Left lung (tissue), 14 donors: ENCODE measurements at places on chromosomes 13 and 19. TPM values are rescaled to one million over a fixed set of nuclear protein-coding genes. Genes with fewer than 3 reads are reported as not detected.

Gene KCNRG
- 7.1 TPM for polyA plus RNA-seq

Gene PSG3
- not detected for polyA plus RNA-seq

Gene NLRP11
- polyA plus RNA-seq, result not detected

GRCh38 chr13:98510156-98510509, 66.8 kb downstream of the STK24 start:
- no peak for DNase-seq

DNA sequence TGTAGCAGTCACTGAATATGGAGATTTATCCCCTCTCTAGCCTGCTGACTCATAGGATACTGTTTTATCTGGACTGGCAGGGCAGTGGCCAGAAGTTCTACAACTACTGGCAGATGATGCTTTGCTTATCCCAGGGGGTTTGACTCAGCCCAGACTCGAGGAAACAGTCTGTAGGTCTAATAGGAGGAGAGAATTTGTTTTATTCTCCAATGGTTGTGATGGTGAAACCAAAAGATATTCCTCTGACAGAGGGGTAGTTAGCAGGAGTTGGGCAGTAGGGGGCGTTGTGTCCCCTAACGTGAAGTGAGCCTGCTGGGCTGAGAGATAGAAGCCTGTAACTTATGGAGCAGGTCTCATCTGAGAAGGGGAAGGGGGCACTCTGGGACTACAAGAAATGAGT, 74.9 kb downstream of the WTIP start:
- DNase-seq, result peak; percentile 12

DNA sequence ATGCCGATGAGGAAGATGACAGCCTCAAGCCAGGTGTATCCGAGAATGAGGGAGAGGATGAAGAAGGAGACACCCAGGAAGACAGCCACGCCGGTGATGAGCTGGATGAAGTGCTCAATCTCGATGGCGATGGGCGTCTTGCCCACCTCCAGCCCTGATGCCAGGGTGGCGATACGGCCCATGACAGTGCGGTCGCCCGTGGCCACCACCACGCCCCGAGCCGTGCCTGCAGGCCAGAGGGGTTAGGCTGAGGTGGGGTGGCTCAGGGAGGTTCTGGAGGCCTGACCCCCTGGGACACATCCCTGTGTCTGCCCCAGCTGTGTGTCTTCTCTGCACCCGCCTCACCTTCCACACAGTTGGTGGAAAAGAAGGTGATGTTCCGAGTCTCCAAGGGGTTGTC, 9.1 kb downstream of the ATP1A3 start:
- DNase-seq, result no peak

GRCh38 chr19:31538879-31539278, 189.6 kb upstream of the TSHZ3 start:
- DNase-seq, result no peak

DNA sequence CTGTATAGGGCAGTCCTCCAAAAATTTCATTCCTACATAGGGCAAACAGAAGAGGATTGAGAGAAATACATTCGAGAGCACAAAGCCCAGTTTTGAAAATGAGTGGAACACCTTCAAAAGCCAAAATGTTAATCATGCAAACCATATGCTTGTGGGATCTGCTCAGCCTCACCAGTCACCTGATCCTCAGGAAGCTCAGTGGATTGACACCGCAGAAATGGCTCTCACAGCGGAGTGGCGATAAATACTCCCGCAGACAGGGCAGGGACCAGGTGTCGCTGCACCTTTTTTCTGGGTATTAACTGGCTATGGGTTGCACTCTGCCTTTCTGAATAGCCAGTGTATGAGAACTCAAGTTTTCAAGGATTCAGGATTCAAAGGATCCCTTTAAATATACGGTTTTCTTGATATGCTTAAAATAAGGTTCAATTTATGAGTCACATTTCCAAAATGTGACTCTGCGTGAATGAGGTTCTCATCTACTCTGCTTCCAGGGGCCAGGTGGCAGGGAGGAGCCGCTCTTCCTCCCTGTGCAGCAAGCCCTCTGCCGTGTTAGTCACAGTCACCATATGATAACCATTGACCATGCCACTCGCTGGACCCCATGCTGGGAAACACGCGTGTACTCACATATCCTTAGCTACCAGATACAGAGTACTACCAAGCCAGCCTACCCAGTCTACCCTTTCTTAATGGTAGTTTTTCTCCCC, 18.3 kb upstream of the DHRS12 start:
- no peak for DNase-seq
